ENCODE measurements at places on chromosomes 5 and 9. TPM values are rescaled to one million over a fixed set of nuclear protein-coding genes. Genes with fewer than 3 reads are reported as not detected.
A peak's percentile ranks its signal among the peaks of the same experiment; 100 is the strongest.

DNA sequence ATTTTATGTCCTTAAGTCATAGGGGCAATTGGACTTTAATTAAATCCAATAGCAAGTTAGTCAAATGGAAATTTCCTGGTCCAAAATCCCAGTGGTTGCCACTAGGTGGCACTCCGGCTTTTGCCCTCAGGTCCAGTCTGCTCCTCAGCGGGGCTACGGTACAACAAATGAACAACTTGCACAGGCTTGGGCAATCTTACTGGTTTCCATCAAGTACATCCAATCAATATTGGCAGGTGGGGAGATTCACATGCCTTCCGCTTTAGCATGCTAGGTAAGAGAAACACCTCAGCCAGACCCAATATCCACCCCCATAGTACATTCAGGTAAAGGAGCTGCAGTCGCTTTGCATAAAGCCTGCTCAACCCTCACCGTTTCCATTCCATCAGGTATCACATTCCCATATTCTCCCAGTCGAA, 6.3 kb upstream of the MXD3 start:
- DNase-seq: peak; percentile 63

GRCh38 chr9:19583890-19584289, 175.1 kb downstream of the ACER2 start:
- DNase-seq: no peak

DNA sequence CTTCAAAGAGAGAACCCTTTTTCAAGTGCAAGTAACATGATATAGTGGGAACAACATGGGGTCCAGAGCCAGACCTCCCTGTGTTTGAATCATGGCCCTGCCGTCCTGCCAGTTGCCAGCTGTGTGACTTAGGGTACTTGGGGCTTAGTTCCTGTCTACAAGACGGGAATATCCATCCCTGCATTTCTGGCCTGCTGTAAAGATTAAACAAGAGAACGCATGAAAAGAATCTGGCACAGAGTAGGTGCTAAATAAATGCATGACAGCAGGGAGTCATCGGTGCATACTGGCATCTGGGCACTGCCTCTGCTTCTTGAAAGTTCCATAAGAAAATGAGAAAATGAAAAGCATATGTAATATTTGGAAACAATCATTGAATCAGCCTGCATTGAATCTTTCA, 77.8 kb upstream of the PRRC1 start:
- no peak for DNase-seq

DNA sequence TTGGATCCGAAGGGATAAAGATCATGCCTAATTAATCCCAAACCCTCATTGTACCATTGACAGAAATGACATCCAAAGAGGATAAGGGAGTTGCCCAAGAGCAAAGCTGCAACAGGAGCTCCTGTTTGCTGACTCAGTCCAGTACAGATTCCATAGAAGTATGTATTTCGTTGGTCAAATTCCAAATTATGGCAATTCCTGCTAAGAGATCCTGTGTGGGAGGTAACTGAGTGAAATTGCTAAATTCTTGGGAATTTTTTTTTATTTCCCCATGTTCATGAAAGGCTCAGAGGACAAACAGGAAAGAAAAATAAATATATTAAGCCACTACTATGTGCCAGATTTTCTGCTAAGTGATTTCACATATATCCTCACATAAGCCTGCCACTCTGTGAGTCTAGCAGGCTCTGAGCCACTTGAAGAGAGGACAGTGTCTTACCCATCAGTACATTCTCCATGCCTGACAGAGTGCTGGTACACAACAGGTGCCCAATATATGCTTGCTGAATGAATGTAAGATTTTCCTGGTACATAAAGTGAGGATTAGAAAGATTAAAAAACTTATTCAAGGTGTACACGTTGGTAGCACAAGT, 132.7 kb downstream of the GLIS3 start:
- no peak for DNase-seq

Gene GDNF
- 1.4 TPM for total RNA-seq

- DNase-seq: no peak
These were observed 258.4 kb downstream of the ELAVL2 start for GRCh38 chr9:23567516-23568165.

Gene LCN9
- not detected for total RNA-seq

Gene TLX3
- total RNA-seq: not detected

Gene CENPK
- 35.3 TPM for total RNA-seq

Gene RAD50
- 12.1 TPM for total RNA-seq

DNA sequence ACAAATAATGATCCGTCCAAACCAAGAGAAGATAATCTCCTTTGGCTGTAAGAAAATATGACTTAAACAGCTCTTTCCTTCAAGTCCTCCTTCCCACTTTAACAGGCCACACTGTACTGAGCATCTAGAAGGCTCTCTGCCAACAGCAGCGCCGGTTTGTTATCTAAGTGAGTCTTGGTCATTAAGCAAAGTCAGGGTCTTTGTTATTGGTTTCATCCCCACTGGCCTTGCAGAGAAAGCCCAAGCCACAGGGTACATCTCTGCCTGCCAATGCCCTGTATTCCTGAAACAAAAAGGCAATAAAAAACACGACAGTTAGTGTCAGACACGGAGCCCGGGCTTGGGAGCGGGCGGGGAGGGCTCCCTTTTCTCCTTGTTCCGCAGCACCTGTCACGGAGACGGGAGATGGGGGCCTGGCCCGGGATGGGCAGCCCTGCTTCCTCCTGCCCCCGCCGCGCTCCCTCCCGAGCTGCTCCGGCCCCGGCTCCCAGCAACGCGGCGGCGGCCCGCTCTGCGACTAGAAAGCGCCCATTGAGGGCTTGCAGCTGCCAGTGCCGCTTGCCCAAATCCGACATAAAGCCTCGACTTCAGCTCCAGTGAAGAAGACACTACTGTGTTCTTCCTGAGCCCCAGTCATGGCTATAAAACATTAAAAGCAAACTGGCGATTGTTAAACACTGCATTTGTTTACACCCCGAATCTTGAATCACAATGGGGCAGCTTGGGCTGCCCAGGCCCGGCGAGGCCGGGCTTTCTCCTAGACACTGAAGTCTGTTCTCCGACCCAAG, 28.1 kb upstream of the PIK3R1 start:
- no peak for DNase-seq

Gene TESK1
- total RNA-seq: 5.4 TPM

Gene OSMR
- total RNA-seq: 21.9 TPM

DNA sequence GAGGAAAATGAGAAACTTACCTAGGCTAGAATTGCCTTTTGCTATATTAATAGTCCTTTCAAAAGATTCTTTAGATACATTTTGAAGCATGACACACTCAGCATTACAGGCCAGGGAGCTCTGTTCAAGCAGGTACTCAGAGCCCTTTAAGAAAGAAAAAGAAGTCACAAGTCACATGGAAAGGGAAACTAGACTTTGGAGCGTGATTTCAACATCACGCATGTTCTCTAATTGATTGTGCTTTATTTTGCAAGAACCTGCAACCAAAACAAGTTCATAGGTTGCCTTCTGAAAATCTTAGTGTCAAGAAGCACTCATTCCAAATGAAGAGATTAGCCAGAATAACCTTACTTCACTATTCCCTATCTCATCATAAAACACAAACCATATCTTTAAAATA, 103.8 kb downstream of the MPDZ start:
- DNase-seq: no peak

GRCh38 chr5:170357955-170358444, 31.2 kb downstream of the KCNMB1 start:
- no peak for DNase-seq

Gene HAVCR1
- not detected for total RNA-seq

Gene SNCB
- 2.4 TPM for total RNA-seq

Gene KCNV2
- not detected for total RNA-seq

DNA sequence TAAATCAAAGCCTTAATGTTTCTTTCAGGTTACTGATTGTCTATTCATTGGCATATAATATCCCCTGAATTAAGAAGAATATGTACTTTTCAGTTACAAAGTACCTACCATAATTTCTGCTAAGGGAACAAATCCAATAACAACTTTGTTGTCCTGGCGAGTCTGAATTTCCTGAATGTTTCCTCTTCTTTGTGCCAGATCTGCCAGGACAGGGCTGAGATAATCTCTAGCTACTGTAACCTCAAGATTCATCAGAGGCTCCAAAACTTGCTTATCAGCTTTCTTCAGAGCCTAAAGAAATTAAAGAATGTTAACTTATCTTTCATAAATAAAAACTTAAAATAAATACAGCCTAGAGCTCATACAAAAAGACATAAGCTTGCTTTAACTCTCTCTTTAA, 37.2 kb downstream of the HEXB start:
- no peak for DNase-seq

Gene PCDHGA8
- 0.61 TPM for total RNA-seq

DNA sequence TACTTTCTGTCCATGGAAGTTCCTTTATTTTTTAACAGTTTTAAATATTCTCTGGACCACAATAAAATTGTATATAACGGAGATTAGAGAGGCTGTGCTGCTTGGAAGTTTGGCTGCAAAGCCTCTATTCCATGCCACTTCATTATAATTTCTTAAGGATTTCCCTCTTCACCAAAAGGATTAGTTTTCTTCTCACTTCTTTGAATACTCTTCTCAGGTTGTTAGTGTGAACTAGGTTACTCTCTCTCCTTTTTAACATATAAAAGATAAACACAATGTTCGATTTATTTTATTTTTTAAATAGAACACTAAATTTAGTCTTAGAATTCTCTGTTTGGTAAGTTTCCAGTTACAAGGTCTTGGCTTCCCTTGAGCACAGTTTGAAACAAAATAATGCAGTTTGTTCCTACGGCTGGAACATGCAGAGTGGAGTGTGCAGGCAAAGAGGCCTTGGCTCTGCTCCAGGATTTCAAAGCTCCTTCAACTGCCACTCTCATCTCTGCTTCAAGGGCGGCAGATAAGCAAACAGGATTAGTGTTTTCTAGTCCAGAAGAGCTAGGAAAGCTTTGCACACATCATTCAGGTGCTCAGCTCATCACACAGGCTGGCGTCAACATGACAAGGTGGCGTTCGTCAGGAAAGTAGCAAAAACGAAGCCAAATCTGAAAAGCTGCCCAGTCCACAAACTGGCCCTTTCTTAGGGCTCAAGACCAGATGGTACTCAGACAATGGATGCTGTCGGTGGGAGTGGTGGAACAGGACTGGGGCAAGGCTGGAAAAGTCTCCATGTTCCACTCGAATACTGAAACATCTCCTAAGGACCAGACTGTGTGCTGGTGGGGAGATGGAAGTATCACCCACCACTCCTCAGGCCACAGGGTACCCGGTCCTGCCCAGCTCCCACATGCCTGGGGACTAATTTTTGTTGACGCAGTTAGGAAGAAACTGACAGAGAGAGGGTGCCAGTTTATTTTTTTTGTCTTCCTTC, 286.6 kb downstream of the CRB2 start:
- DNase-seq: no peak
